ENCODE measurements at places on chromosomes 4 and X.
A peak's percentile ranks its signal among the peaks of the same experiment; 100 is the strongest.

- no peak for DNase-seq
Observed at GRCh38 chrX:71393919-71394318, 27.8 kb downstream of the TAF1 start.

GRCh38 chrX:36721990-36722389 lies 286.2 kb upstream of the FAM47C start:
- no peak for DNase-seq

DNA sequence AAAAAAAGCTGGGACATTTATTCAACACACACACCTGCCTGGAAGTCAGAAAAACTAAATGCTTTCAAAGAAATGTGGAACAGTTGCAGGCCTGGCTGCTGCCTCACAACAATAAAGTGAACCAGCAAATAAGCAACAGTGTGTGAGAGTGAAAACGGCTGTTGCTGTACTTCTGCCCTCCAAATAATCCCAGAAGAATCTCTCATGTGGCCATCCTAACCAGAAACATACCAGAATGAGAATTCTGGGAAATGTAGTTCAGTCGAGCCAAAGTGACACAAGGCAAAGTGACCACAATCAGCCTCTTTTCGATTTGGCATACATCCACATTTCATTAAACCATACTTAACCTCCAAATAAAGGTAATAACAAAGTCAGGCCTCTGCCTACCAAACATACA lies 204.5 kb downstream of the SLC7A11 start:
- DNase-seq = peak; percentile 22

DNA sequence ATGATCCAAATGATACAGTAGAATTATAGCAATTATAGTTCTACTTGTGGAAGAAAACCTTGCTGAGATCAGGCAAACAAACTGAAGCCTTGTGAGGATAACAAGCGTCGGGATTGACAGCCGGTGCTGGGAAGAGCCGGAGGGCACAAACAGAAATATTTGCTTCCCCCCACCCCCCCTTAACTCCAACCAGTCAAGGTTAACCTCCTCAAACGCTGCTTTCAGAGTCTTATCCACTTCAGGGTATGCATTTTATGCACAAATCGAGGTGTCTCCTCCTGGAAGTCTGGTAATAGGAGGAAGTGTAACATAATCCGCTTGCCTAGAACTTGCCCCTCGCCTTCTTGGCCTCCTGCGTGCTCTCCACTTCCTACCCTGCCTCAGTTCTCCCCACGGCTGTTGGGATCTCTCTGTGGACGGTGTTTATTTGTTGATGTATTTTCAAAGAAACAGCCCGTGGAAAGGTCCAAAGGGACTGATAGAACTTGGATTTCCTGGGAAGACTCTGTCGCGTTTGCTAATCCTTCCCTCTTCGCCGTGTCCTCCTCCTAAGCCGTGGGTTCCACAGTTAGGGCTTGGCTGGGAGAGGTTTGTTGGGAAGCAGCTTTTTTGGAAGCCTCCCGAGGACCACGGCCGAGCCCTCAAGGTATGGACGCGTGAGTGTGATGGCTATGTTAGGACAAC lies 4.1 kb upstream of the ARX start:
- no peak for DNase-seq

DNA sequence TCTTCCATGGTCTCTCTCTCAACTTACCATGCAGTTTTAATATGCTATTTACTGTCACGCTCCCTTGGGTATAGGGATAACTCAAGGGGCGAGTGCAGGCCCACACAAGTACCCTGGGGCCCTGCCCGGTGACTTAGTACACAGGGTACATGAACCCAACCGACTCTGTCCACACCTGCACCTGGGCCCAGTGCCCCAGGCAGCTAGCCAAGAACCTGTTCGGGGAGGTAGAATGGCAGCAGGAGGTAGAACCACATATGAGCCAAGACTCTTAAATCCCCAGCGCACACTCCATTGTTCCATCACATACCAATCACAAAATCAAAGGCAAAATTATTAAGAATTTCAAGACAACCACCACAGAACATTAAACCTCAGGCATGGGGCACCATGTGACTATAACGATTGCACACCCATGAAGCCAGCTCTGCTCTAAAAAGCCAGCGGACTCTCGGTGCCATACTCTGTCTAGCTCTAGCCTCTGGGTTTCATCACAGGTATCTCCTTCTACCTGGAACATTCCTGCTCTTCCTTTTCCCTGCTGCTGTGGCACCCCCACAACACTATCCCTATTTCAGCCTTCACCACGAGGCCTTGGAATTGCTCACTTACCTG lies 14.6 kb downstream of the PHF8 start:
- no peak for DNase-seq

- no peak for DNase-seq
Observed at GRCh38 chr4:74942251-74942917, 9.5 kb downstream of the PARM1 start.

DNA sequence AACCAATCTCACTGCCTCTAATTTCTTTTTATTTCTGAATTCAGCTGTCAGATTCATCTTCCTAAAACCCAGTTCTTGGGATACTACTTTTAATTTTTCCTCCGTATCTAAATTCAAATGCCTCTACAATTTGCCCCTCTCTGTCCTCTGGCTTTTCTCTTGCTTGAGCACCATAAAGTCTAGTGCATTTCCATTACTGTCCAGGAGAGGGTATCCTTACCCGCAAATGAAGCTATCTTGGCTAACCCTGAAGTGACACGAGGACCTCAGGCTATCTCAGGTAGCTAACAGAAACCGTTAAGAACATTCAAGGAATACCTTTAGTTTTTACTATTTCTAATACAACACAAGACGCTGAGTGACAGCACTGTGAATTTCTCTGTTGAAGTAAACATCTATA lies 49.4 kb upstream of the PRR32 start:
- no peak for DNase-seq

- peak; percentile 32 for DNase-seq
Observed at GRCh38 chr4:154277172-154277571, 214.4 kb downstream of the DCHS2 start.

DNA sequence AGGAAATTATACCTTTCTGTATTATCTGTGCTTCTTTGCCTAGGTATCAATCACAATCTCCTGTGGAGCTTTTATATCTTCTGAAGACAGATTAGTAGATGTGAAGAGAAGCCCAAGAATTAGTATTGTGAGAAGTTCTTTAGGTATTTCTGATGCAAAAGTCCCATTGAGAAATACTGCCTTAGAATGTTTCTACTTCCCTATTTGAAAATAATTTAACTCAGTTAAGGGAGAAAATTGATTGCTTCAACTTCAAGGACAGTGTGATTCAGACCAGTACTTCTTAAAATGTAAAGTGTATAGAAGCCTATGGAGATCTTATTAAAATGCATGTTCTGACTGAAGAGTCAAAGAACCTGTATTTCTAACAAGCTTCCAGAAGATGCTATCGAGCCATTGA lies 9.0 kb downstream of the EIF1AX start:
- DNase-seq = no peak

DNA sequence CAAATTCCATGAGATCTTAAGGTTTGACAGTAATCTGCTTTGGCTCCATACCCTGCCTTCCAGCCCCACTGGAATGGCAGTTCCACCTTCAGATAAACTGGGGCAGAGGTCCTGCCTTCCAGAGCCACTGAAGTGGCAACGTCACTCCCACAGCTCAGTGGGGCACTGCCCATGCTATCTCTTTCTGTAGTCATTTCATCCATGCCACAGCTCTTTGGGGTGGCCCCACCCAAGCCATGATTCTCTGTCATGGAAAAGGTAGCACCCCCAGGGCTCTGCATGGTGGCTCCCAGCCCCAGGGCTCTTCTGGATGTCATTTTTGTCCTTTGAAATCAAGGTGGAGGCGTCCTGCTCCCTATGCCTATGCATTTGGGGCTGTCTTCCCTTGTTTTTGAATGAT lies 596.5 kb downstream of the SPOCK3 start:
- no peak for DNase-seq

DNA sequence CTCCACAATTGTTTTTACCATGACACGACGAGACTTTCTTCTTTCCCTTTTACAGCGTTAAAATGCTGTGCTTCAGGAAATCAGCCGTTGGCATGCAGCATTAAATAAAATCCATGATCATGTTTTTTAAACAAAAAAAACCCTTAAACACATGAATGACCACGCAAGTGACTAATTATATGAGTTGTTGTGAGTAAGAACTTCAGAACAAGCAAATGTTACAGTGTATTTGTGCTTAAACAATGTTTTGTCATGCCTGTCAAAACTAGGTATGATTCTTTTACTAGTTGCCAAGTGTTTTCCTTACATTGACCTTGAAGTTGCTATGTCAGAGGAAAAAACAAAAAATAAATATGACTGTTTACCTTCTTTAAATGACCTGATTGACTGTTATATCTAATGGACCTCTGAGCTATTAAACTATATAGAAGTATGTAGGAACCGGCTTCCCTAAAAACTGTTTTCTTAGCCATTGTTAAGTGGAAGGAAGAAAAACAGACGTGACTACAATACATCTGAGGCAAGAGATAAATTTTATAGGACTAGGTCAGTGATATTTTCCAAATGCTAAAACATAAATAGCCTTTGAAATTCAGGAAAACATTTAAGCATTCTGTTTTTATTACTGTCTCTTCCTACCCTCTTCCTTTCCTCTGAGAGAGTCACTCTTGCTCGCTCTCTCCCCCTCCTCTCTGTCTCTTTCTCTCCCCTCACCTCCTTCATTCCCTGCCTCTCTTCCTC lies 197.1 kb downstream of the PALLD start:
- DNase-seq = no peak

DNA sequence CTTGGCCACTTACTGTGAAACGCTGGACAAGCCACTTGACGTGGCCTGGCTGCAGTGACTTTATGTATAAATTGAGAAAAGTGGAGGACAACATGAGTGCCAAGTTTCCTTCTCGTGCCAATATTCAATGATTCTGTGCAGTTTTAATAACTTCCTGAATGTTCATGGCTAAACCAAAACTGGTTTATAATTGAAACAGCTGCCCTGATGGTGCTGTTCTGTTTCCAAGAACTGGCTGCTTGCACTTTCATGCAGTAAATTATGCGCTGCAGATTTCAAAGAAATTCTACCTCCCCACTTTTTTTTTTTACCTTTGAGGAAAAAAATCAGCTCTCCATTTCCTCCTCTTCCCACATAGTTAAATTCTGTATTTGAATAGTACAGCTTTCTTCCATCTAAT lies 205.2 kb upstream of the CASK start:
- DNase-seq = no peak

DNA sequence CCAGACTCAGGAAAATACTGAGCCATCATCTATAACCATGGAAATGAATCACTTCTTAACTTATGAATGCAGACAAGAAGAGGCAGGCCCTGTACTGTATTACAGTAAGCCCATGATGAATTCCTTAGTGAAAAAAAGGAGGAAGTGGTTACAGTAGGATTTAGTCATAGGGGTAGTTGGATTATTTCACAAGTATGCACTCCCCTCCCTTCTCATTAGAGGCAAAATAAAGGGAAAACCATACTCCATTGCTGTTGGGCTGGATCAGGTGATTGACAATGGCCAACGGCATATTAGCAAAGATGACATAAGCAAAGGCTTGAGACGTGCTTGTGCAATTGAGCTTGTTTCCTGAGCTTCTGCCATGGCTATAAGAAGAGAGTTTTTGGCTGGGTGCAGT lies 181.1 kb upstream of the PRPS2 start:
- peak; percentile 10 for DNase-seq

- DNase-seq = peak; percentile 63
Observed at GRCh38 chr4:118772081-118772766, 63.7 kb downstream of the SEC24D start.

GRCh38 chrX:86121916-86122315 lies 26.3 kb upstream of the DACH2 start:
- no peak for DNase-seq

- DNase-seq = no peak
Observed at GRCh38 chr4:25033526-25033925, 2.8 kb upstream of the LGI2 start.

GRCh38 chr4:74534936-74535335 lies 90.0 kb downstream of the AREG start:
- no peak for DNase-seq

DNA sequence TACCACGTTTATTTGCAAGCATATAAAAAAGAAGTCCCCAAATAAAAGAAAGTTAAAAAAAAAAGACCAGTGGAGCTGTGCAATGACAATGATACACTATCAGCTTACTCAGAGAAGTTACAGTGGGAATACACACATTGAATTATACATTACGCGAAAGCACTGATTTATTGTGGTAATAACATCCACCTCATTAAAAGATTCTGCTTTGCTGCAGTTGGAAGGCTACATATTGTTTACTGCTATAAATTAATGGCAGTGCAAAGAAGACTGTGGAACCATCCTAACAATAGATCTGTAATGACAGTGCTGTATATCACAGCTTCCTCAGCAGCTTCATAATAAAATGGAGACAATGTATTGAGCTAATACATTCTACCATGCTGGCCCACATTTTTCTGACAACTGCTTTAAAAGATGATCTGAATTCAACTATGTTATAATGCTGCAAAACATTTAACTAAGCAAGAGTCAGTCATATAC lies 142.5 kb upstream of the MAB21L2 start:
- no peak for DNase-seq

- DNase-seq = no peak
Observed at GRCh38 chr4:87567191-87567590, 38.0 kb upstream of the SPARCL1 start.

DNA sequence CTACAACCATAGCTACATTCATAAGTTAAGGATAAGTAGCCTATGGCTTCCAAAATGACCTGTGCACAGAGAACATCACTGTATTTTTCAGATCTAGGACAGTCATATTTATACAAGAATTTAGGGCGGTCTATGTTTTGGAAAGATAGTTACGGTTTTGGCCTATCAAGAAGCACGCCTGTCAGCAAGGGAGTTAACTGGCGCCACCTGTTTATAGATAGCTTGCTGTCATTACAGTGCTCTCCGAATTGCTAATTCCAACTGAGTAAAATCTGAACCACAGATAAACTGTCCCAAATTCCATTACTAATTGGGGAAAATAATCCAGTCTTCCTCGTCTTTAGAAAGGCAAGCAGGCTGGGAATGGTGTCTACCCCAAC lies 646 bp downstream of the ABCB7 start:
- DNase-seq = peak; percentile 0

GRCh38 chrX:10022580-10023245 lies 55.6 kb downstream of the CLDN34 start:
- peak; percentile 68 for DNase-seq

Measured in astrocyte of the spinal cord (primary cell).